Activated CD4-positive, alpha-beta T cell treated with anti-CD3 and anti-CD28 coated beads, Interleukin-2, amount 10 ng/mL, durations not matched to agents 24 days and 14 days (primary cell): ENCODE measurements at places on chromosomes 11 and 22. TPM values are rescaled to one million over a fixed set of nuclear protein-coding genes. Genes with fewer than 3 reads are reported as not detected.
A peak's percentile ranks its signal among the peaks of the same experiment; 100 is the strongest.

GRCh38 chr11:46222490-46223251 is 54.8 kb upstream of the CREB3L1 start:
- no peak for DNase-seq

DNA sequence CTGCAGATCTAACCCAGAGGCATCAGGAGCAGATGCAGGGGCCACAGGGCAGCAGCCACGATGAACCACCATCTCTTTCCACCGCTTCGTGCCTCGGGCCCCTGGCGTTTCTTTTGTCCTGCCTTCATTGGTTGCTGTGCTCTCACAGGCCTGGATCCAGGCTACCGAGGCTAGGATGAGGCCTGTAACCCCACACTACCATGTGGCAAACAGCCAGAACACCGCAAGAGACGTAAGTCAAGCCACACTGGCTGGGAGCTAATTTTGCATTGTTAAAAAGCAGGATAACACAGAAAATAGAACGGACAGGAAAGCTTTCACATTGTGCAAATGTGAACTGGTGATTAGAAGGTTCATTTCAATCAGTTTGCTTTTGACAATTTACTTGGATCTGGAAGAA is 15.7 kb upstream of the ARFGAP3 start:
- no peak for DNase-seq

GRCh38 chr11:93775289-93775688 is 8.8 kb upstream of the MED17 start:
- DNase-seq, result no peak

- DNase-seq, result no peak
These were observed 1.7 kb downstream of the CTSD start for GRCh38 chr11:1761857-1762536.

- peak; percentile 41 for DNase-seq
These were observed 120.0 kb upstream of the SERPIND1 start for GRCh38 chr22:20653795-20654342.

Gene SMIM35
- total RNA-seq, result 0.14 and 0.28 TPM in 2 replicates

DNA sequence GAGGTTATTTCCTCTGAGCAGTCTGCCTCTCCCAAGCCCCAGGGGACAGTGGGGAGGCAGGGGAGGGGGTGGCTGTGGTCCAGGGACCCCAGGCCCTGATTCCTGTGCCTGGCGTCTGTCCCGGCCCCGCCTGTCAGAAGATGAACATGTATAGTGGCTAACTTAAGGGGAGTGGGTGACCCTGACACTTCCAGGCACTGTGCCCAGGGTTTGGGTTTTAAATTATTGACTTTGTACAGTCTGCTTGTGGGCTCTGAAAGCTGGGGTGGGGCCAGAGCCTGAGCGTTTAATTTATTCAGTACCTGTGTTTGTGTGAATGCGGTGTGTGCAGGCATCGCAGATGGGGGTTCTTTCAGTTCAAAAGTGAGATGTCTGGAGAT is 3.1 kb downstream of the PIM3 start:
- DNase-seq, result no peak

Gene GAL
- total RNA-seq, result 0.92 and 1.8 TPM in 2 replicates

Gene SHANK3
- total RNA-seq, result 0.17 and 0.21 TPM in 2 replicates

Gene VSTM5
- total RNA-seq, result not detected in 2 replicates

GRCh38 chr11:70528794-70529580 is 130.7 kb downstream of the CTTN start:
- DNase-seq, result no peak

Gene AGBL2
- 4.2 and 4.5 TPM in 2 replicates for total RNA-seq

Gene NLRP6
- total RNA-seq, result 3.2 and 3.5 TPM in 2 replicates

DNA sequence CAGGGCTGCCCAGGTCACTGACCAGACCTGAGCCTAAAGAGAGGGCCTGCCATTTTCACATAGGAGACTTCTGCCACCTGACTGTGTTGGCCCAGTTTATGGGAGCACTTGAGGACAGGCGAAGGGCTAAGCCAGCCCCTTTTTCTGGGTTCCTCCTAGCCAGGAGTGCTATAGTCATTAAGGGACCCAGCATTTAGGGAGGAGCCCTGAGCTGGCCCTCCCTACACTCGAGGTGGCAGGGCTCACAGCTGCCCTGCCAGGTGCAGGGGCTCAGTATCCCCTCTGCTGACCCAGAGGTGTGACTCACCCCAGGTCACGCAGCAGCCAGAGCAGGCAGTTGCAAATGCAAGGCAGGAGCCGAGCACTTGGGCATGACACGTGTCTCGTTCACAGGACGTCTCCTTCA is 86.3 kb upstream of the CRYBB3 start:
- no peak for DNase-seq

GRCh38 chr11:9397746-9398680 is 13.6 kb downstream of the IPO7 start:
- no peak for DNase-seq

- peak; percentile 70 for DNase-seq
These were observed at the start of gene NCAM1 for GRCh38 chr11:112961146-112961668. NCAM1 (plus strand) TSS chr11:112961420.

Gene OR8K1
- total RNA-seq, result not detected in 2 replicates

Gene ATG2A
- 22.5 and 23.1 TPM in 2 replicates for total RNA-seq

DNA sequence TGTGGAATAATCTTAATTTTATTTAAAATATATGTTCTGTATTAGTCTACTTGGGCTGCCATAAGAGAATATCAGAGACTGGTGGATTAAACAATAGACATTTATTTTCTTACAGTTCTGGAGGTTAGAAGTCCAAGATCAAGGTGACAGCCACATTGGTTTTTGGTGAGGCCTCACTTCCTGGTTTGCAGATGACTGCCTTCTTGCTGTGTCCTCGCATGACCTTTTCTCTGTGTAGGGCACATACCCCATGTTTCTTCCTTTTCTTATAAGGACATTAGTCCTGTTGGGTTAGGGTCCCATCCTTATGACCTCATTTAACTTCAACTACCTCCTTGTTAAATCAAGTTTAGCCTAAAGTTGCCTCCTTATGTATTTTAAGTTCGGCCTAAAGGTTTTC is 202.7 kb upstream of the MPPED2 start:
- no peak for DNase-seq

DNA sequence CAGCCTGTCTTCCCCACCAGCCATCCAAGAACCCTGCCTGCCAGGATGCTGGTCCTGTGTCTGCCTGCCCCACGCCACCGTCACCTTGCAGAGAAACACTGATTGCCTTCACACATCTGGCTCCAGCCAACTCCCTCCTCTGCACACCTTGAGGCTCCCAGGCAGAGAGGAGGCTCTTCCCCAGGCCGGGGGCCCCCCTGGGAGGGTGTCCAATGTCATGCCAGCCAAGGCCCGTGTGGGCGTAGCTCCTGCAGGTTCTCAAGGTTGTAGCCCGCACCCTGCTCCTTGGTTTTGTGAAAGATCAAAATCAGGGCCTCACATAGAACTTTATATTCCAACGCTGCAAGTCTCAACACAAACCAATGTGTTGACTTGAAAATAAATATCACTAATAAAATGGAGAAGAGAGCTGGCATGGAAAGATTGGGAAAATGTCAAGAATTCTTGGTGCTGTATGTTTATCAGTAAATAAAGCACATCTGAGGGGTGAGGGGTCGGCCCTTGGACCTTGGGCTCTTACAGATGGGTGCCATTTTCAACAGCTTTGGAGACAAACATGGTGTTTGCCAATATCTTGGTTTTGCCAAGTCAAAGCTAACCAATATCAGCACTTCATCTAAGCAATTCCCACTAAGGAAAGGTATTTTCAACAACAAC is 6.7 kb upstream of the PPARA start:
- DNase-seq, result no peak
